Liver (tissue), 10 donors: ENCODE measurements at places on chromosomes 12 and 14.

- H3K4me3 ChIP-seq, result no peak overlapping the region
- H3K4me1 ChIP-seq, result no peaks in the 10 kb centered on the region
- H3K27me3 ChIP-seq, result no peaks in the 10 kb centered on the region
- DNase-seq, result no peak
These were observed 3.1 kb upstream of the RNASE9 start for GRCh38 chr14:20563971-20564370.

DNA sequence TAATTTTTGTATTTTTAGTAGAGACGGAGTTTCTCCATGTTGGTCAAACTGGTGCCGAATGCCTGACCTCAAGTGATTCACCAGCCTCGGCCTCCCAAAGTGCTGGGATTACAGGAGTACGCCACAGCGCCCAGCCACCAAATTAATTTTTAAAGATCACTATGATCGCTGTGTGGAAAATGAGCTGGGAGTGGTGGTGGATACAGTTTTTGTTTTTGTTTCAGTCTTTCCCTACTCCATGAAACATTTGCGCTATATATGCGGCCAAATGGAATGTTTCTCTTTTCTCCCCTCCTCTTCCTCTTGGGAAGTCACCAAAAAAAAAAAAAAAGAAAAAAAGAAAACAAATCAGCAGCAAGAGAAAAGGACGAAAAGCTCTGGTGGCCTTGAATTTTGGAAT, 20.8 kb upstream of the P2RX4 start:
- no peaks in the 10 kb centered on the region for H3K27me3 ChIP-seq
- H3K36me3 ChIP-seq, result no peaks in the 10 kb centered on the region
- H3K4me3 ChIP-seq, result no peak overlapping the region
- H3K4me1 ChIP-seq, result no peaks in the 10 kb centered on the region
- DNase-seq, result no peak

GRCh38 chr12:74292351-74293194, 245.1 kb upstream of the ATXN7L3B start:
- H3K4me3 ChIP-seq, result no peak overlapping the region
- no peaks in the 10 kb centered on the region for H3K4me1 ChIP-seq
- no peaks in the 10 kb centered on the region for H3K27me3 ChIP-seq
- no peaks in the 10 kb centered on the region for H3K36me3 ChIP-seq
- no peak for DNase-seq

- no peak for DNase-seq
- H3K36me3 ChIP-seq, result no peaks in the 10 kb centered on the region
- no peaks in the 10 kb centered on the region for H3K27me3 ChIP-seq
- H3K4me3 ChIP-seq, result peak overlapping the region; percentile 63
- peaks cover 20% of the 10 kb centered on the region for H3K4me1 ChIP-seq
- peak overlapping the region; percentile 17 for H3K27ac ChIP-seq
These were observed 1.5 kb downstream of the KDM2B start for GRCh38 chr12:121579190-121579791.

DNA sequence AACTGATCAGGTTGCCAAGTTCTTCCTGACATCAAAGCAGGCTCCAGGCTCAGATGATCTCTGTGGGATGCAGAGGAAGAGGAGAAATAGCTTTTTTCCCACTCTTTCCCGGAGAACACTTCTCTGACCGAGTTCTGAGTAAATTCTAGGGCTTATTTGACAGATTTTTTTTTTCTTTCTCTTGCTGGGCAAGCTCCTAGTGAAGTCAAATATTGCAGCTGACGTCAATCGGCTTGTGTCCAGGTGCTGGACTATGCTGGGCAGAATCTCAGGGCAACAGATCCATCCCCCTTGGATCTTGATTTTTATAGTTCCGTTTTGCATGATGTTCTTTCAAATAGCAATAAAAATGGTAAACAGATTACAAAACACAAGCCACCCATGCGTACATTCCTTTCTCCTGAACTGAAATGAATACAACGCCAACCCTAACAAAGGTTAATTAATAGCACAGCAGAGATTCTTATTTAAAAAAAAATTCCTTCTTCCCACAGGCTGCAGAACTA, 182.2 kb downstream of the NOVA1 start:
- H3K36me3 ChIP-seq, result no peaks in the 10 kb centered on the region
- H3K4me1 ChIP-seq, result no peaks in the 10 kb centered on the region
- no peaks in the 10 kb centered on the region for H3K27me3 ChIP-seq
- DNase-seq, result no peak

GRCh38 chr14:77184396-77185092, 2.9 kb downstream of the TMEM63C start:
- H3K27me3 ChIP-seq, result no peaks in the 10 kb centered on the region
- H3K4me3 ChIP-seq, result no peak overlapping the region
- H3K36me3 ChIP-seq, result no peaks in the 10 kb centered on the region
- no peak overlapping the region for H3K27ac ChIP-seq
- DNase-seq, result no peak

DNA sequence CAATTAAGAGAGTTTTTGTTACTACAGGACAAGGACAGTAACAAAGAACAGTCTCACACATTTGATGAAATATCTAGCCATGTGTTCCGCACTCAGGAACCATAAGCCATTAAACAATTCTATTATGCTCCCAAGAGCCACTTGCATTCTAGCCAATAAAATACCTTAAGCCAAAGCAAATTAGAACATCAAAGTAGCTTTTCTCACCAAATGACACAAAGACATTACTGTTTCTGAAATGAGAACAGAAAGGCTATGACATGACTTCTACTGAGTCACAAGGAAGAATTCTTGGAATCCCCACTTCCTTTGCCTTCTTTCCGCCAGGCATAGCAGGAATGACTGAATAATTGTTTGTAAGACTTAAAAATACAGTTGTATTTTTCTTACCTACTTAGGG, 445.8 kb downstream of the ATP23 start:
- no peak overlapping the region for H3K4me3 ChIP-seq
- no peaks in the 10 kb centered on the region for H3K27me3 ChIP-seq
- no peak overlapping the region for H3K27ac ChIP-seq
- DNase-seq, result no peak
